Astrocyte of the spinal cord (primary cell): ENCODE measurements at places on chromosomes 2 and 18.

GRCh38 chr2:196244966-196245365 is 73.6 kb upstream of the STK17B start:
- no peak for DNase-seq

- peak; percentile 62 for DNase-seq
Measured at GRCh38 chr2:9637330-9637729, 6.5 kb upstream of the YWHAQ start.

GRCh38 chr18:58161659-58162058 is 117.6 kb downstream of the NEDD4L start:
- DNase-seq: no peak

DNA sequence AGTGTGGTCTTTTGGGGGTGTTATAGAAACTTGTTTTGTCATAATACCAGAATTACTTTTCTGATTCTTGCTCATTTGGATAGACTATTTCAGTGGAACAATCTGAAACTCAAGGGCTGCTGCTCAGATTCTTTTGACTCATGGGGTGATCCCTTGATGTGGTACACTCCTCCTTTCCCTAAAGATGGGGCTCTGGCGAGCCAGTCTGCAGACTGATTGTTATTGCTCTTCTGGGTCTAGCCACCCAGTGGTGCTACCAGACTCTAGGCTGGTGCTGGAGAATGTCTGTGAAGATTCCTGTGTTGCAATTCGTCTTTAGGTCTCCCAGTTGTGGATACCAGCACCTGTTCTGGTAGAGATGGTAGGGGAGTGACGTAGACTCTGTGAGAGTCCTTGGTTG is 4.2 kb upstream of the MARS2 start:
- DNase-seq: no peak

- no peak for DNase-seq
Measured at GRCh38 chr2:99480390-99480789, 9.4 kb downstream of the REV1 start.

DNA sequence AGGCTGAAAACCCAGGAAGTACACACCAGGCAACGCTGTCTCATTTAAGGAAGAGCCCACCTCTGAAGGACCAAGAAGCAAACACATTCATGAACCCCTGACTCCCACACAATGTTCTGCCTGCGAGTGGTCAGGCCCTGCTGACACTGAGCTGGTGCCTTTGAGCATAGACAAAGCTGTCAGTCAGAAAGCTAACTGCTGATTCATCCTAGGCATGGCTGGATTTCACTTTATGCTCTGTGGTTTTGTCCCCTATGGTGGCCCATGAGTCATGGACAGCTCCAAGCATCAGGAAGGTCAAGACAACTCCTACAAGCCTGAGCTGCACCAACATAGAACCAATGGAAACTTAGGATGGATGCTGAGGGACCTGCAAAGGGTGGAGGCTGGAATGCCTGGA is 78.9 kb downstream of the UXS1 start:
- DNase-seq: peak; percentile 78

DNA sequence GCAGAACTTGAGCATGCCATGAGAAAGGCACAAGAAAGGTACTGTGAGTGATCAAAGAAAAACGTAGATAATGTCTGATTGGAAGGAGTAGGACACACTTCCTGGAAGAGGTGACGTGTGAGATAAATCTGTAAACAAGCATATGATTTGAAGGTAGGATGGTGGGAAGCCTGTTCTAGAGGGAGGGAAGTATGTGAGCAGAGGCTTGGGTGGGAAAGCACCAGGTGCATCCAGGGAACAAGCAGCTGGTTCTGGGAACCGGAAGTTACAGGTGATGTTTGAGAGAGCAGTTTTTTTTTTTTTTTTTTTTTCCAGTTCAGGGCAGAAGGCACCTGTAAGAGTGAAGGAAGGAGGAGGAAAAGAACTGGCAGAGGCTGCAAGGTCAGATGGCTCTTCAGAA is 116.6 kb upstream of the EFEMP1 start:
- no peak for DNase-seq

GRCh38 chr18:46040747-46041104 is 31.3 kb downstream of the PSTPIP2 start:
- no peak for DNase-seq

GRCh38 chr2:130839011-130839780 is 2.5 kb downstream of the ARHGEF4 start:
- DNase-seq: no peak

DNA sequence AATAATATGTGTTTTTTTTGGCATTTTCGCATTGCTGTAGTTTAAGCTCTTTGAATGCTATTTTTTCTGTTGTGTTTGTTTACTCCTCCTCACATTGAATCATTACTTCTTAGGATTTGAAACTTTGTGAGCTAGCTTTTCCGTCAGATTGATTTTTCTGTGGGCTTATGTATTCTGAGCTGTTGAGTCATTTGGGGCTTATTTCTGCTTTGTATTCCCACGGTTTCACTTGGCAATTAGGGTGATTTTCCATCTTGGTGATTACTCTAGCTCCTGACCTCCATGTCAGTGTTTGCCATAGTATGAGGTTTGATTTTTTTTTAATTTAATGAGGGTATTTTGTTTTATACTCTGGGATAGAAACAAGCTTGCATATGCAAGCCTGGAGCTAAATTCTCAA is 200.0 kb downstream of the CCDC102B start:
- DNase-seq: no peak

GRCh38 chr2:191446910-191447309 is 201.7 kb downstream of the MYO1B start:
- DNase-seq: no peak

DNA sequence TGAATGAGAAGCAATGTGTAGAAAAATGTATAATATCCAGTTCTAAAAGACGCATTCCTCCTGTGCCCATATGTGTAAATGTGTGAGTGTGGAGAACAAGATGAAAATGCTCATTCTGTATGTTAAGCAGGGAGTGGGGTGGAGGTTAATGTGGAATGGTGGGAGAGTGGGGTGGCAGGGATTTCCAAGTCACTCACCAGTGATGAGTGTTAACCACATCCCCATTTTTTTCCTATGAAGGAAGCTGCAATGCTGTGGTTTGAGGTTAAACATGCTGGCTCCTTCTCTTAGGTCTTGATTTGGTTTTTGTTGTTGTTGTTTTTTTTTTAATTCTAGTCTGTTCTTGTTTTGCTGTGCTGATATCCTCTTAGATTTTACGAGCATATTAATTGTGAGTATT is 169.4 kb downstream of the NEDD4L start:
- DNase-seq: peak; percentile 88
